ENCODE measurements at places on chromosomes 12 and 14.
A peak's percentile ranks its signal among the peaks of the same experiment; 100 is the strongest.

- no peak for DNase-seq
Observed at GRCh38 chr12:46368138-46368537, 4.4 kb downstream of the SLC38A2 start.

DNA sequence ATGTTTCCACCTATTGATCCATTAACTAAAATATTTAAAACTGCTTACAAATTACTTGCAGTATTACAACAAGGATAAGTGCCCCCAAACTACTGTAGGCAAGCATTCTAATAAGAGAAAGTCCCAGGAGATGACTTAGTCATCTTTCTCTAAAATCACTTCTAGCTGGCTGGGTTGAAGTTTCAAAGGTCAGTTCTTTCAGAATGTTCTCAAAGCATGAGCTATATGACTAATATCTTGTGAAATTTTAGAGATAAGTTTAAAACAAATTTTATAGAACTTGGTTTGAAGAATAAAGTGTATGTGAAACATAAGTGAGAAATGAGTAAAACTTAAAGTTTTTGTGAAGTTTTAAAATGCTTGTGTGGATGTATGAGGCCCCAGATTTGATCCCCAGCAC lies 24.3 kb upstream of the OR6J1 start:
- peak; percentile 48 for DNase-seq

GRCh38 chr12:24488906-24489619 lies 459.8 kb downstream of the BCAT1 start:
- no peak for DNase-seq

GRCh38 chr12:54126696-54127537 lies 61.9 kb downstream of the SMUG1 start:
- peak; percentile 53 for DNase-seq

GRCh38 chr14:99736603-99737371 lies 52.7 kb downstream of the CYP46A1 start:
- no peak for DNase-seq

DNA sequence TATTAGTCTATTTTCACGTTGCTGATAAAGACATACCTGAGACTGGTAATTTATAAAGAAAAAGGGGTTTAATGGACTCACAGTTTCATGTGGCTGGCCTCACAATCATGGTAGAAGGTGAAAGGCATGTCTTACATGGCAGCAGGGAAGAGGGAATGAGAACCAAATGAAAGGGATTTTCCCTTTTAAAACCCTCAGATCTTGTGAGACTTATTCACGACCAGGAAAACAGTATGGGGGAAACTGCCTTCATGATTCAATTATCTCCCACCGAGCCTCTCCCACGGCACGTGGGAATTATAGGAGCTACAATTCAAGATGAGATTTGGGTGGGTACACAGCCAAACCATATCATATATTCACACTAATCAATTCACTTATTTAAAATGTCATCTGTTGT lies 41.4 kb downstream of the KTN1 start:
- no peak for DNase-seq

DNA sequence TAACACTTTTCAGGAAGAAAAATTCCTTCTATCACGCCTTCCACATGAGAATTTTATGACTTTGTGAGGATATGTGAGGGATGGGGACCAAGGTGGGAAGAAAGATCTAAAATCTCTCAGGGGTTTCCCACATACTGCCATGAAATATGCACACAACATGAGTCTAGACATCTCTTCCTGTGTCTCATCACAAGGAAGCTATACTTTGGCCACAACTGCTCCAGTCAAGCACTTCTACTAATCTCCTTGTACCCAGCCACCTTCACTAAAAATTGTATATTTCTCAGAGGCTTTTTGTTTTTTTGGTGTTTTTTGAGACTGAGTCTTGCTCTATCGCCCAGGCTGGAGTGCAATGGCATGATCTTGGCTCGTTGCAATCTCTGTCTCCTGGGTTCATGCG lies 3.2 kb downstream of the OSBPL8 start:
- DNase-seq = no peak

GRCh38 chr12:119700078-119700477 lies 32.1 kb downstream of the PRKAB1 start:
- DNase-seq = peak; percentile 76

DNA sequence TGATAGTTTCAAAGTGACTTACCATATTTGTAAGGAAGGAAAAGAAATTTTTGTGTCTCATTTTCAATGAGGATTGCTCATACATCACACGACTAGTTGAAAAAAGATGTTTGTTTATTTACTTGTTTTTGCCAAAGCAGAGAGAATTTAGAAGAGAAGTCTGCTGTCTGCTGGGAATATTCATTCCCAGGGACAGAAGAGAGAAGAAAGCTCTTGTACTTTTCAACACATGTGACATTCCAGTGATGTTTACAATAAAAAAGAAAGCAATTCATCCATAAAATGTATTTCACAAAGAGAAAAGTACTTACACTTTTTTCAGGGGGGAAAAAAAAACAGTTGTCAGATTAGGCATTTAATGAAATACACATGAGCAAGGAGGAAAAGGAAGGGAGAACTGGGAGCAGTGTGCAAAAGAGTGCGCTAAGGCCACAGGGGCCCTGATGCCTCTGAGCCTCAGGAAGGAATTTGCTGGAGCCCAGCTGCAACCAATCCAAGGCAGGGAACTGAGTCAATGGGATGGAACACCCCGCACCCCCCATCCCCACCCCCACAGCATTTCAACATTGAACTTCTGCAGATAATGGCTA lies 115.0 kb downstream of the RPAP3 start:
- peak; percentile 36 for DNase-seq

DNA sequence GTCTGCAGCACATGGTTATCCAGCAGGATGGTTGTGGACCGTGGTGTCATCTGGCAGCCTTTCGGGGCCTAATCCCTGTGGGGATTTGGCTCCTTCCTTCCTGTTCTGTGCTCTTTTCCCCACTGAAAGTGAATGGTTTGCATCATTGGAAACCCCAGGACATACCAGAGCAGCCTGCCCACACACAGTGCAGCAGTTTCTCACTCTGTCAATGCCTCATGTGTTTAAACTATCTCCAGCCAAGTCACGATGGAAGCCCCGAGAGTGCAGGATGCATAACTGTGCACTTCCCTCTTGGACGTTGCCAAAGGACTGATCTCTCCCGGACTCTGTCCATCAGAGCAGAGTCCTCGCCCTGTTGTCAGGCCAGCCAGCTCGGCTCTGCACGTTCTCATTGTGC lies 29.0 kb upstream of the AMN start:
- DNase-seq = peak; percentile 98

- DNase-seq = no peak
Observed at GRCh38 chr12:120366845-120367232, 2.1 kb downstream of the MSI1 start.

DNA sequence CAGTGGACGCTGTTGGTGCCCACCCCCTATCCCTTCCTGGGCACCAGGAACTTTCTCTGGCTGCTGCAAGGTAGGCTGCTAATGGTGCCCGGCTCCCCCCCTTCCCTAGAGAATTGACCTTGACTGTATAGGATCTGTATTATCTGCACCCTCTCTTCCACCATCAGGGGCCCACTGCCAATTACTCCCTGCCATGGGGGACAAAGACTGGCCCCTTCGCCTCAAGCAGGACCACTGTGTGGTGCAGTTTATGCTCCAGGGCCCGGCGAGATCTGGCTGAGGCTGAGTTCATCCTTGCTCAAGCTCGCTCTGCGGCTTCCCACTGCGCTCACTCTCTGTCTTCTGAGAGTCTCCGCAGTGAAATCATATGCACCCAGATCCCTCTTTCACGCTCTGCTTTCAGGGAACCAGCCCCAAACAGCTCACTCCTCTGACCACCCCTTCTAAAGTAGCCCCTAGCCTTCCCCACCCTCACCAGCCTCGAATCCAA lies 95.2 kb downstream of the LGMN start:
- no peak for DNase-seq

DNA sequence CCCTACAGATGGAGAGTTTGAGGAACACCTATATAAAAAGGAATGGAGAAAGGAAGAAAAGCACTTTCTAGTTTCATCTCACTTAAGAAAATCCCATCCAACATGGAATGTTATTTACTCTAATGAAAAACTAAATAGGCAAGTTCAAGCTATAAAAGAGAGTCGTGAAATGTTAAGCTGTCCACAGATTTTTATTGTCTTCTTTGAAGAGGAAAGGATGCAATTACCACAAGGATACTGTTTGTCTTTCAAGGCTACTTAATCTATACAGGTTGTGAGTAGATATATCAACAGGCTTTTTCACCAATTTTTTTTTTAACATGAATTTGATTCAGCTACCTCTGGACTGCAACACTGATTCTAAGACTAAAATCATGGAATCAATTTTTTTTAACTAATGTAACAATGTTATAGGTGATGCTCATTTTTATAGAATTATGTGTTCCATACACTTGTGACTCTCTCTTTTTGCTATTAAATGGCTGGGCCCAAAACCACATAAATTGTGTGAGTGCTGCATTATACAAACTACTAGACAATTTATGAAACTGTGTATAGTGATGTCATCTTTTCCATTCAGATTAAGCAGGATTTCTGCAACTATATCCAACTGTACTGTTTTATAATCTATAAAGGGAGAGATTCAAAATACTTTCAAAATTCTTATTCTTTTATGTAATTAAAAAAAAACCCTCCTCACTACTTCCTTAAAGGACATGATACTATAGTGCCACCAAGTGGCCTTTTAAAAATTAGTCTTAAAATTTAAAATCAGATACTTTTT lies 26.8 kb upstream of the BMAL2 start:
- DNase-seq = peak; percentile 60

GRCh38 chr12:47867495-47867941 lies 37.3 kb downstream of the VDR start:
- peak; percentile 85 for DNase-seq

DNA sequence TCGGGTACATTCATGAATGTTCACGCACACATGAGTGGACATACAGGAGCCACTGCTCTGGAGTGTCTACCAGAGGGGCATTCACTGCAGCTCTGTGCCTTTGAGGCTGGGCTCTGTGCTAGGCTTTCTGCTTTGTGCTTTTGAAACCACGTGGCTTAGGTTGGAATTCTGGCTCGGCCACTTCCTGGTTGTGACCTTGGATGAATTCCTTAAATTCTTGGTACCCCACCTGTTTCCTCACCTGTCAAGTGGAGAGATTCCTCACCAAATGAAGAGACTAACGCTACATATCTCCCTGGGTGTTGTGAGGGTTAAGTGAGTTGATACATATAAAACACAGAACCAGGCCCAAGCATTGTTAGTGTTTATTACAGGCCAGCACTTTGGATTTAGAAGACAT lies 842.8 kb downstream of the VRK1 start:
- DNase-seq = no peak

DNA sequence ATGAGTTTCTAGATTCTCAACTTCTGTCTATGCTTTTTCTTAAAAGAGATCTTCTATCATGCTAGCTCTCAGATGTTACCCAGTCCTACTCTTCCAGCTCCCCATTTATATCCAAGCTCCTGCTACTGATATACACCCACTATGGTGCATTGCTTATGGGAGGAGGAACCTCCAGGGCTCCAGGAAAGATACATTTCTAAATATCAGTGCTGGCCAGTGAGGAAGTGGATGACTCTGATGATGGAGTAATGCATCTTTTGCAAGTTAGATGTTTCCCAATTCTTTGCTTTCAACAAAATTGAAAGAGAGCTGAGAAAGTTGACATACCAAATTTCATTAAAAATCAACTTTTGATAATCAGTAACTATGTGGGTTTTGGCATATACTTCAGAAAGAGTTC lies 105.7 kb upstream of the RESF1 start:
- DNase-seq = no peak

DNA sequence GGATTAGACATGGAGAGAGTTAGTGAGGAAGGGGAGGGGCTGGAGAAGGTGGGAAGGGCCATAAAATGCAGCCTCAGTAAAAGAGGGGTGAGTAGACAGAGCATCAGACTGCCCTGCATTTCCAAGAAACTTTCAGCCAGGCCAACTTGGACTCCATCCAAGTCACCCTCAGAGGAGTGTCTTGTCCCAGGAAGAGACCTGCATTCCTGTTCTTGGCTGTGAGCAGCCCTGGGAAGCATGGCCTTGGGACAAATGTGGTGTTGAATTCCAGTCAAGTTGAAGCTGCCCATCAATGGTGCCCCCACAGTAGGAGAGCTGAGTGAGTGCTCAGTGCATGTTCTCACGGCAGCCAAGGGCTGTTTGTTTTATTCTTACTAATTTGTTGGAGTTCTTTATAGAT lies 35.0 kb upstream of the TUNAR start:
- DNase-seq = no peak

DNA sequence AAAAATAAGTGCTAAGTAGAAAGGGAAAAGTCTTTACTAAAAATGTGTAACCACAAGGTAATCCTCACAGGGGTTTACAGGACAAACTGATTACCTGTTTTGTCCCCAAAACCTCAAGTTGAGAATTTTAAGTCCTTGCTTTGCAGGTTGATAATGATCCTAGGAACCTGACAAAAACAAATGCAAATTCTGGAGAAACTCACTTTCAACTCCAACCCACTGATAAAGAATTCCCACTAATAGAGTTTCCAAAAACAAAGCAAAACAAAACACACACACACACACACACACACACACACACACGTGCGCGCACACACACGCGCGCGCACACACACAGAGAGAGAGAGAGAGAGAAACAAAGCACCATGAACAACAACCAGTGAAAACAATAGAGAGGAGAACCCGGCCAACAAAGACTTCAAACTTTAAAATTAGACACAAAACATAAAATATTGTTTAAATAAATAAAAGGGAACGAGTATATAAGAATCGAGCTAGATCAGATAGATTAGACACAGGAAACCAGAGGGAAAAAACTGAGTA lies 187.0 kb upstream of the FOXN3 start:
- no peak for DNase-seq

DNA sequence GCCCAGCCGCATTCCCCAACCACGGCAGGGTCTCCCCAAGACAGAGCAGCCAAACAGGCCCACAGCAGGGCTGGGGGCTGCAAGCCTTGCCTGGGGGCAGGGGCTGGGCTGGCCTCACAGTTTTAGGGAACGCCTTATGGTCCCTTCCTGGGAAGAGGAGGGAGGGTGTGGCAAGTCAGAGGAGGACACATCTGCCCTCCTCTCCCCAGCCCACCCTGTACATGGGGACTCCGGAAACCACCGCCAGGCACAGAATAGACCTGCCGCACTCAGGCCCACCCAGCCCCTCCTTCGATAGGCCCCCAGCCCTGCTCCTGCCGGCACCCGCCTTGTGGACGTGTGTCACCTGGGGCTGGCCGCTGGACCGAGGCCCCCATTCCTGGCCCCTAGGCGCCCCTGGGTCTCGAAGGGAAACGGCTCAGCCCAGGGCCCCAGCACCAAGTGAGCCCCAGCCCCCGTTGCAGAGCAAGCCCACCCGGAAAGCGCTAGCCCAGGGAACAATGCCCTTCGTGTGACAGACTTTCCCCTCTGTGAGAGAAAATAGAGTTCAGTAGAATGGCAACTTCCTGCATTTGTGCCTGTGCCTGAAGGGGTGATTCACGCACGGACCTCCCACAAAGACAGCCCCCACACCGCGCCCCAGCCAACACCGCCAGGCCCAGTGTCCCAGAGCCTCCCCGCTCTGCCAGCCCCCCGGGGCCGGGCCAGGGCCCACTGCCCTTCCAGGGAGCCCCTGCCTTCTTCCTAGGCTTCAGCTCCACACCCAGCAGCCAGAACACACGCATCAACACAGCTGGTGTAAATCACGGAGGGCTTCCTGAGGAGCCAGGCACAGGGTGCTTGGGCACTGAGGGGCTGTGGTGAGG lies 12.0 kb upstream of the NUDT14 start:
- DNase-seq = no peak

GRCh38 chr12:100473716-100474150 lies at the start of gene NR1H4:
Gene NR1H4, plus strand, starts transcription at chr12:100473866. Its CDS starts 19,458 bp downstream, at chr12:100493324.
- DNase-seq = peak; percentile 28

- peak; percentile 65 for DNase-seq
Observed at GRCh38 chr14:31968107-31968810, 108.8 kb upstream of the ARHGAP5 start.
